ENCODE measurements at places on chromosomes 6 and 20.

- no peak for DNase-seq
Measured at GRCh38 chr6:44831002-44831610, 443.6 kb downstream of the CDC5L start.

GRCh38 chr20:46814366-46815232 is 80.0 kb upstream of the EYA2 start:
- DNase-seq, result no peak

GRCh38 chr6:25486550-25486949 is 165.5 kb upstream of the SCGN start:
- no peak for DNase-seq

DNA sequence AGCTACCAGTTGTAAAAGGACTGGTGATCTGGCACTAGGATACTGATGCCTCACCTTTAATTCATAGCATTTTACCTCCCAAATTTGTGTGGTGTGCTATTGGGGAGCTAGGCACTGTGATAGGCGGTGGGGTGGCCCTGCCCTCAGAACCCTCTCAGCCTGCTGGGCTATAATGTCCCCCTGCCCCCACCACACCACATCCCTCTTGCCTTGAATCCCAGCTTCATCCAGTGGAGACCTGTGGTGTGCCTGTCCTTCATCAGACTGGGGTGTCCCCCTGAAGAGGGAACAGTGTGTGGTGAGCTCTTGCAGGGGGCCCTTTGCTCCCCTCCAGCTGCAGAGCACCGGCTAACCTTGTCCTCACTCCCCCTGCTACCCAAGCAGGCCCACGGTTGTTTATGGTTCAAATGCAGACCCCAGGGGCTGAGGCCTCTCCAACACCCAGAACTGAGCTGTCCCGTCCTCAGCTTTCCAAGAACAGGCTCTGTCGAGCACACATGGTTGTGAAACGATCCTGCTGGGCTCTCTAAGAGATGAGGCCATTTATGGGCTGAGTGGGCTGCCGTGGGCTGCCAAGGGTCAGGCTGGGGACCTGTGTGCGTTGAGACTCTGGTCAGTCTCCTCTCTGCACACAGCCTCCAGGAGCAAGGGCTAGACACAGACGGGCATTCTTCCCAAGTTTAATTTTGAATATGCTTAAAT is 26.9 kb upstream of the VEGFA start:
- no peak for DNase-seq

GRCh38 chr6:149003560-149003959 is 256.7 kb downstream of the UST start:
- no peak for DNase-seq

GRCh38 chr20:62089393-62089792 is 23.7 kb upstream of the TAF4 start:
- no peak for DNase-seq

GRCh38 chr20:52191916-52192718 is 538 bp upstream of the ZFP64 start:
- no peak for DNase-seq

GRCh38 chr6:72619883-72620696 is 1.8 kb upstream of the KCNQ5 start:
- peak; percentile 26 for DNase-seq

GRCh38 chr20:4708856-4709255 is 12.9 kb upstream of the PRND start:
- no peak for DNase-seq

- no peak for DNase-seq
Measured at GRCh38 chr20:4041748-4042411, 26.5 kb upstream of the RNF24 start.

- DNase-seq, result no peak
Measured at GRCh38 chr20:40763646-40764295, 74.7 kb upstream of the MAFB start.

DNA sequence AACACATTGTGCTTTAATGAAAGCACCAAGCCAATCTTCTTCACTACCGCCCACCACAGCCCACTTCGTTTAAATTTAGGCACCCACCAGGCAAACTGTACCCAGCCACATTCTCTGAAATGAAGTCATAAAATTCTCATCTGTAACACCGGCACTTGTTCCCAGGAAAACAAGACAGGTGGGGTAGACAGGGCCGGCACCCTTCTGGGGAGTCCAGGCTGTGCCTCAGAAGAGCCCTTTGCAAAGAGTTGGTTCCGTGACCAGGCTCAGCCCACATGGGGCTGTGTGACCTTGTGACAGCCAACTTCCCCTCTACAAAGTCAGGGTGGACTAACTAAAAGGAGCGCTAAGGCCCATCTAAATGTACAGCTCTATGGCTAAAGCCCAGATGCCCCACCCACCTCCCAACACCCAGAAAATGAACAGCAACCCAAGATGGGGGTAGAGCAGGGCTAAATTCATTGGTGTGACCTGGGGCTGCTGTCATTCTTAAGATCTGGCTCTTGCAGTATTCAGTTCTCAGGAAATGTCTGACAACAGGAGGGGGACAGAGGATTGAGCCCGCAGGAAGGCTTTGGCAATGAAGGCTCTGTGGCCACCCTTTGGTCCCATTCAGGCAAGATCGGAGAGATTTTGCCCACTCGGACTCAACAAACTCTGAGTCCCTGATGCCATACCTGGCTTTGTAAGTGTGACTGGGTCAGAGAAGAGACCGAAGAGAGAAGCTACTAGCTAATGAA is 56.7 kb downstream of the TRERF1 start:
- no peak for DNase-seq

GRCh38 chr6:22357724-22358189 is 60.9 kb upstream of the PRL start:
- no peak for DNase-seq

GRCh38 chr20:3296261-3297078 is 57.5 kb upstream of the SLC4A11 start:
- DNase-seq, result no peak

DNA sequence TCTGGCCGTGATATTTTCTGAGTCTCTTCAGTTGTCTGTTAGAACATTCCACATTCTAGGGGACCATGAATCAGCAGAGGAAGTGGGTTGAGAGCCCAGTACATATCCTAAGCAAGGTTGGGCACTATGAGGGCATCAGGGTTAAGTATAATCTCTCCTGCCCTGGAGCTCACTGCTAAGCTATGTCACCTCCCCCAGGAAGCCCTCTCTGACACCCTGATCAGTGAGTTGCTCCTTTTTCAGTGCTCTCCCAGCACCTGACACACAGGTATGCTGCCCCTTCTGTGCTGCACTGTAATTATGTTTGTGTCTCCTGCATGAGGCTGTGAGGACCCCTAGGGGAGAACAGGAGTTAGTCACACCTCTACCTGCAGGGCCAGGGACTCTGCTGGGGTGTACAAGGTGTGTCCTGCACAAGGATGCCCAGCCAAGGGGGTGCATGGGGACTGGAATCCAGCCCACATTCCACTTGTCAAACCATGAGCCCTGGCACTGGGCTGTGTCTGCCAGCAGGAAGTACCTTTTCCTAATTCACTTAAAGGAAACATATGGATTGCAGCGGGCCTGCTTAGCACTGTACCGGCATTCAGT is 3.9 kb downstream of the RAB44 start:
- DNase-seq, result no peak

DNA sequence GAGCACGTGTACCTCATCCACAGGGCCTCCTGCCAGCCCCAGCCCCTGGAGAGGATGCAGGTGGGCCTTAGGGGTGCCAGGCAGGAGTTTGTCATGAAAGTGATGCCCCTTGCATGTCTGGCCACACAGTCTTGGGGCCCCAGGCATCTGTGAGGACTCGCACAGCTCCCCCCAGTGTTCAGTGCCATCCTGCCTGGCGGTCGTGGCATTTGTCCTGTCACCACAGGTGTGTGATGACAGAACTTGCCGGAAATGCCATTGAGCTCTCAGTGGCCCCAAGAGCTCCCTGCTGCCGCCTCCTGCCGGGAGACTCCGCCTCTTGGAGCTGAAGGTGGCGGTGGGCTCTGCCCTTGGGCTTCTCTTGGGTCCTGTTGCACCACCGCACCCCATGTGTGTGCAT is 30.6 kb upstream of the ADRM1 start:
- no peak for DNase-seq

DNA sequence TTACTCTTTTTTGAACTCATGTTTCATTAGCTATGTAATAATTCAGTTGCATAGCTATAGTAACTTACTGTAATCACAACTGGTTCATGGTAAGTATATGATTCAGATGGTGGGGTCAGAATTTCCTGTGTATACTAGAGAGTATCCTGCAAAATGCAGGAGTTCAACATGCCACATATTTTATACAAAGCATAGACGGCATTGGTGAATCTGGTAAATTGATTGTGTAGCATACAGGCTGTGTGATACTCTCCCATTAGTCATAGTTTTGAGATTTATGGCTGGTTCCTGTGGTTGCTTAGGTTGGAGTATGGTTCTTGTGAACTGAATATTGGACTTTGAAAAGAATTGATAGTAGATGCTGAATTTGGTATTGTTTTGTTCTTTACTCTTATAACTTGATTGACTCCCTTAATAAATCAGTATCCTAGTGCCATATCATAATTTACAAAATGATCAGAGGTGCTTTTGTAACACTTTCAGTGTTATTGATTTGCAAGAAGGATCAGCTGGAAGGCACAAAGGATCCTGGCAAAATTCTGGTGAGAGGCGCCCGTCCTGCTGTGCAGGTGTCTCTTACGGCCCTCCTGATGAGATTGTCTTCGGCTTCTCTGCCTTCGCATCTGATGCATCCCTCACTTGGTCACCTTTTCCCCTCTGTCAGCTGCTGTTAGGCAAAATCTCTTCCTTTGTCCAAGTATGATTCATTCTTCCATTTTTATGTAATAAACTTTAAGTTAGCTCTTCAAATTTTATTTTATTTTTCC is 22.6 kb downstream of the SNX9 start:
- no peak for DNase-seq

GRCh38 chr6:158645064-158646022 is 800 bp upstream of the DYNLT1 start:
- DNase-seq, result no peak

- no peak for DNase-seq
Measured at GRCh38 chr6:49939993-49940498, 23.9 kb downstream of the DEFB114 start.

- peak; percentile 9 for DNase-seq
Measured at GRCh38 chr20:41617059-41617901, 897 bp downstream of the CHD6 start.

GRCh38 chr6:137000825-137001224 is 43.9 kb downstream of the IL20RA start:
- DNase-seq, result no peak

DNA sequence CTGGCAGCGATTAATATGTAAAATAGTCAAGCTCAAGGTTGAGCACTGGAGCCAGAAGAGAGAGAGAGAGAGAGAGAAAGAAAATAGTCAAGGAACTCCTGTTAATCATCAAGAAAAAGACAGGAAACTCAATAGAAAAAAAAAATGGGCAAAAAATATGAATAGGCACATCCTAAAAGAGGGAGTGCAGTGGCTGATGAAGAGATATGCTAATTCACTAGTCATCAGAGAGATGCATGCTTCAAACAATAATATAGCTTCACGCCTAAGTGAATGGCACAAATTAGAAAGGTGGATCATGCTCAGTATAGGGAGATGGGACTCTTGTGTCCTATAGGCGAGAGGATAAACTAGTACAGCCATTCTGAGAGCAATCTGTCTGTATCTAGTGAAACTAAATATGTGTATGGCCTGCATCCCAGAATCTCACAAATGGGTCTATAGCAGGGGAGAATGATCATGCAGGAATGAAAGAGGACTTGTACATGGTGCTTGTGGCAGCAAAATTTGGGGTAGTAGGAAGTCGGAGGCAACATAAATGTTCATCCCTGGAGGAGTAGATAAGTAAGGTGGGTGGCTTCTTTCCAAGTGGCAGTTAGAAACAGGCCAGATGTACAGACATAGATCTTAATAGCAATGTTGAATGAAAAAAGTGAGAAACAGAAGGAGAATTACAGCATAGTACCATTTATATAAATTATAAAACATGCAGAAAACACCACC is 176.8 kb downstream of the VEGFA start:
- no peak for DNase-seq

GRCh38 chr20:58753922-58754551 is 61.4 kb downstream of the NPEPL1 start:
- DNase-seq, result no peak

- DNase-seq, result no peak
Measured at GRCh38 chr20:19210391-19211155, 1.9 kb upstream of the SLC24A3 start.

GRCh38 chr20:63404129-63405085 is 43.3 kb upstream of the CHRNA4 start:
- DNase-seq, result no peak

- no peak for DNase-seq
Measured at GRCh38 chr6:13548500-13549210, 25.7 kb upstream of the SIRT5 start.

DNA sequence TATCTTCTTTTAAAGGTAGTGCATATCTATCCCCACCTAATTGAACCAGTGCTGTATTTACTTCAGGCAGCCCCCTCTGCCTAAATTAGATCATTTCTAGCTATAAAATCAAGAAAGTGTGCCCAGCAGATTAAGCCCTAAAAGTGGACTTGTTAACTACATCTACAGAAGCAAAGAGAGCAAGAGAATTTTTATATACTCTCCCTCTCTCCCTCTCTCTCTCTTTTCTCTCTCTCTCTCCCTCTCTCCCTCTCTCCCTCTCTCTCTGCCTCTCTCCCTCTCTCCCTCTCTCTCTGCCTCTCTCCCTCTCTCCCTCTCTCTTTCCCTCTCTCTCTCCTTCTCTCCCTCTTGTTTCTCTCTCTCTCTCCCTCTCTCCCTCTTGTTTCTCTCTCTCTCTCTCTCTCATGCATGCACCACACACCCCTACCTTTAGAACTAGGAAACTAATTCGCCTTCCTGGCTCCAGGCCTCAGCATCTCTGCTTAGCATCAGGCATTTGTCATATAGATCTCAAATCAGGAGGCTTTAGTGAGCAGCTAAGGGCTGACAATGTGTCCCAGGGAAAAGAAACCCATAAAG is 71.4 kb downstream of the FOXA2 start:
- no peak for DNase-seq

DNA sequence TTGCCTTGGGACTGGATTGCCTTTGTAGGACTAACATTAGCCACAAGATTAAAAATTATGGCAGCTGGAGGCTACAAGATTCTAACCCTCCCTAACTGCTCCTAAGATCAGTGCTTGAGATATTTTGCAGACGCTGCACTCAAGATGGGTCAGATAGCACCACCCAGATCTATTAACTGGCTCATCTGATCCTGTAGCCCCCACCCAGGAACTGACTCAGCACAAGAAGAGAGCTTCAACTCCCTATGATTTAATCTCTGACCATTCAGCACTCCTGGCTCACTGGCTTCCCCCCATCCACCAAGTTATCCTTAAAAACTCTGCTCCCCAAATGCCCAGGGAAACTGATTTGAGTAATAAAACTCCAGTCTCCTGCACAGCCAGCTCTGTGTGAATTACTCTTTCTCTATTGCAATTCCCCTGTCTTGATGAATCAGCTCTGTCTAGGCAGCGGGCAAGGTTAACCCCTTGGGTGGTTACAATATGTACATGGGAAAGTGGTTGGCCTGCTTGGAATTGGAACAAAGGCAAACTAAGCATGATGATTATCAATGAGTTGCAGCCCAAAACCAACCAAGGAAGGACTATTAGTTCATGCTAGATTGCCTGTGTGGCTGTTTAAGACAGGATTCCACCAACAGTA is 111.3 kb downstream of the OR2B2 start:
- DNase-seq, result no peak

GRCh38 chr6:113650610-113650979 is 206.6 kb upstream of the MARCKS start:
- no peak for DNase-seq

Measured in activated T-helper 1 cell treated with anti-CD3 and anti-CD28 coated beads, Interleukin-2, amount 50 U/mL, for 16 hours (primary cell).